ENCODE measurements at places on chromosomes 7 and 10.

DNA sequence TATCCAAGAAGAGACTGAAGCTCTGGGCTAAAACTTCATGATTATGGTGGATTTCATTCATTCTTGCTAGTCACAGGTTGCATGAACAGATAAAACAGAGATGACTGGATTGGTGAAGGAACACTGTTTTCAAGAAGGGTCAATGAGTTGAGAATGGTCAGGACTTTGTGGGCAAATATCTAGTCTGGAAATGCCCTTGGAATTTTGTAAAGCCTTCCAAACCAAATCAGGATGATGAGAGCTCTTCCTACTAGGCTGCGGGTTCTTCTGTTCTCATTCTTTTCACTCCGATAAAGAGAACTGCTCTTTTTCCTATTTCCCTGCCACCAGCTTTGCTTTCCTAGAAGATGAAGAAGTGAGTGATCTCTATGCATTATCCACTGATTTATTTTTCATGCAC, 171.4 kb downstream of the ARID5B start:
- no peak for DNase-seq

GRCh38 chr7:121608785-121609184, 212.7 kb upstream of the FAM3C start:
- no peak for DNase-seq

- no peak for DNase-seq
These were observed 26.1 kb downstream of the CREB3L2 start for GRCh38 chr7:137975768-137976167.

DNA sequence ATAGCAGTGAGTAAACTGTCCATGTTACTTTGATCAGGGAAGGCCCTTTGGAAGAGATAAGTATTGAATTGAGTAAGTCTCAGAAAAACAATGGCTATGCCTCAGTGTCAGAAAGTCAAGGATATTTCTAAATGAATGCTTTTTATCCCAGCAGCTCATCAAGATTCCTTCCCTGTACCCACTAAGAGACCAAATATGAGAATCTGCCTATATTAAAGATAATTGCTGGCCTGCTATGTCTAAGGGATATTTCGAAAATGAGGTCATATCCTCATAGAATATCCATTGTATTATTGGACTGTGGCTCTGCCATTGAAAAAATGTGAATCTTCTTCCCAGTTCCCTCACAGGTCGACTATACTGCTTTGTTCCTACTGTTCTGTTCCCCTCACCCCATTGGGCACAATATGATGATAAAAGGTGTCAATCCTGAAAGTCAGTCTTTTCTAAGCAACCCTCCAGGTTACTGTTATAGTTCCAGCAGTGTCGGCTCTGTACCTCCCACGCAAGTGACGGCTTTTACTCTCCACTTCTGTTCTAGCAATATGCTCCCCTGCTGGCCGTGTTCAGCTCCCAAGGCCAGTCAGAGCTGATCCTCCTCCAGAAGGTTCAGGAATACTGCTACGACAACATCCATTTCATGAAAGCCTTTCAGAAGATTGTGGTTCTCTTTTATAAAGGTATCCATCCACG, 51.7 kb downstream of the BZW2 start:
- DNase-seq, result no peak

GRCh38 chr7:5094641-5095040, 49.0 kb downstream of the RBAK start:
- no peak for DNase-seq

DNA sequence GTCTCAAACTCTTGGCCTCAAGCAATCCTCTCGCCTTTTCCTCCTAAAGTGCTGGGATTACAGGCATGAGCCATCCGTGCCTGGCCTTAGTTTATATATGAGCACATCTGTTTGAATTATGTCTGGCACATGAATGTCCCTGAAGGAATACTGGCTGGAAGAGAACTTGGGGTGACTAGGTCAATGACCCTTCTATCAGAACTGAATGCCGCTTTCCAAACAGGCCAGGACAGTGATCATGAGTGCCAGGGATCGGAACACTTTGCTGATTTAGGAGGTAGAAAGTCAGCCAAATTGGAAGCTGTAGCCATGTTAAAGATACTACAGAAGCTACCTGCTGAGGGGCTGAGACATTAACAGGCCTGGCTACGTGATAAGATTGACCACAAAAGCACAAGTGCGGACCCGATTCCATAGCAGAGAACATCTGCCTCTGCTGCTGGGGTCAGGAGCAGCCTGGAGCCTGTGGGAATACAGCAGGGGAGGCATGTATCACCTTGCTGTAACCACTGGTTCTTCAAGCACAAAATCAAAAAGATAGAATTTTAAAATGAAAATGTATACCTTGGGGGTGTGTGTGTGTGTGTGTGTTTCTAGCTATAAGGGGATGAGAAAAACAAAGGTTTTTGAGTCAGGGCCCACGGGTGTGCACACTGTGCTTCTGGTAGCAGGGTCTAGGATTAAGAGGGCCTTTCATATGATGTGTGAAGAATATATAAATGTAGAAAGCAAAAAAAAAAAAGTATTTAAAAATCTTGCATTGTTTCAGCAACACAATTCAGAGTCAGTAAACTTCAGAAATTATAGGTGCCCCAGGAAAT, 293.7 kb downstream of the BBS9 start:
- DNase-seq, result no peak

- DNase-seq, result no peak
These were observed 57.0 kb downstream of the ZNF277 start for GRCh38 chr7:112263519-112263918.

GRCh38 chr7:137925754-137926153, 76.1 kb downstream of the CREB3L2 start:
- no peak for DNase-seq

GRCh38 chr7:130593033-130593432, 75.5 kb downstream of the COPG2 start:
- no peak for DNase-seq

DNA sequence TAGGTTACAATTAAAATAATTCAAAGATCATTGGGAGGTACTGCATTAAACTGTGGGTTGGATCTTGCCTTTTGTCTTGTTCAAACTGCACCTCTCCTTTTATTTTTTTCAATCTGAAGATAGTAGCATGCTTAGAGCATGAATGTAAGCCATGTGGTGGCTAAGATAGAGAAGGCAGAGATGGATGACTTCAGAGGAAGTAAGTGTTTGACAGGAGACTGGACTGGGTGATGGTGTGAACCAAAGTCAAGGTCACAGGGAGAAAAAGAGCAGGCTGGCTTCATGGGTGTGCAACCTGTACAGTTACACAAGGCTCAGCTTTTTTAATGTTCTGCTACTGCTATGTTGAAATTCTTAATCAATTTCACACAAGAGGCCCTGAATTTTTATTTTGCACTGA, 85.6 kb downstream of the ZEB1 start:
- no peak for DNase-seq

DNA sequence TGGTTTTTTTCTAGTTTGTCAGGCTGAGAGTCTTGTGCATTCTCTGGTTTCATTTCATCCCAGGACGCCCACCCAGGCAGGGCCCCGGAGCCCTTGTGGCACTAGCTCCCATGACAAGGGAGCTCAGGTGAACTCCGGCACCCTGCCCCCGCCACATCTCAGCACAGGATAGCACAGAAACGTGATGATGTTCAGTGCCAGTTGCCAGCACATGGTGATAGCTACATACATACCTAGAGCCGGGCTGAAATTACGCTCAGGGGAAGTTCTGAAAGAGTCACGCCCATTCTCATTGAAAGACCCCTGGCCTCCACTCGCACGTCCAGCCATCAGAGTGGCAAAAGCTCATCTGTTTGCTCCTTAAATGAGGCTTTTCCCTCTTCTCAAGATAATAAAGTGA, 273.7 kb downstream of the PTPRN2 start:
- no peak for DNase-seq

- DNase-seq, result no peak
These were observed 287.6 kb downstream of the SORCS3 start for GRCh38 chr10:104928734-104929133.

- no peak for DNase-seq
These were observed 23.2 kb downstream of the CALCR start for GRCh38 chr7:93551063-93551895.

GRCh38 chr7:117718116-117718835, 155.0 kb downstream of the CTTNBP2 start:
- no peak for DNase-seq

GRCh38 chr7:22651036-22651435, 76.0 kb upstream of the IL6 start:
- DNase-seq, result no peak

DNA sequence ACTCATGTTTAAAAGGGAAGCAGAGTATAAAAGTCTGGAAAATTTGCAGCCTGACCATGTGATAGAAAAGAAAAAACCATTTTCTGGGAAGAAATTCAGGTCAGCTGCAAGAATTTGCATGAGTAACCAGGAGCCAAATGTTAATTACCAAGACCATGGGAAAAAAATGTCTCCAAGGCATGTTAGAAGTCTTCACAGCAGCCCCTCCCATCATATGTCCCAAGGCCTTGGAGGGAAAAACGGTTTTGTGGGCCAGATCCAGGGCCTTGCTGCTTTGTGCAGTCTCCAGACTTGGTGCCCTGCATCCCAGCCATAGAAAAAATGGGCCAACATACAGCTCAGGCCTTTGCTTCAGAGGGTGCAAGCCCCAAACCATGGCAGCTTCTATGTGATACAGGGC, 1019.6 kb upstream of the SORCS1 start:
- DNase-seq, result no peak

DNA sequence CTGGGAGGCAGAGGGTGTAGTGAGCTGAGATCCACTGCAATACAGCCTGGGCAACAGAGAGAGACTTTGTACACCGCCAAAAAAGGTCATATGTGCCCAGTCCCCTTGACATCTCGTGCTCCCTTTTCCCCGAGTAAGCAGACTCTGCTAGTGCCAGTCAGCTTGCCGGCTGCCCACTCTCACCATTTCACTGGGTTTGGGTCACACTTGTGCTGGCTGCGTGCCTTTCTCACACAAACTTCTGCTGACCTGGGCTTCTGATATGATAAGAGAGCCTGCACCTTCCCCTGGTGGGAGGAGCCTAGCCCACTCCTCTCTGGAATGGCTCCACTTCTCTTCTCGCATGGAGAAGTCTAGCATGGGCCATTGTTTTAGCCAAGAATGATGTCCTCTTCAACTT, 53.4 kb downstream of the MPP7 start:
- DNase-seq, result no peak

GRCh38 chr10:132138596-132138995, 48.2 kb upstream of the DPYSL4 start:
- no peak for DNase-seq

GRCh38 chr7:24949884-24950283, 30.1 kb downstream of the OSBPL3 start:
- no peak for DNase-seq

DNA sequence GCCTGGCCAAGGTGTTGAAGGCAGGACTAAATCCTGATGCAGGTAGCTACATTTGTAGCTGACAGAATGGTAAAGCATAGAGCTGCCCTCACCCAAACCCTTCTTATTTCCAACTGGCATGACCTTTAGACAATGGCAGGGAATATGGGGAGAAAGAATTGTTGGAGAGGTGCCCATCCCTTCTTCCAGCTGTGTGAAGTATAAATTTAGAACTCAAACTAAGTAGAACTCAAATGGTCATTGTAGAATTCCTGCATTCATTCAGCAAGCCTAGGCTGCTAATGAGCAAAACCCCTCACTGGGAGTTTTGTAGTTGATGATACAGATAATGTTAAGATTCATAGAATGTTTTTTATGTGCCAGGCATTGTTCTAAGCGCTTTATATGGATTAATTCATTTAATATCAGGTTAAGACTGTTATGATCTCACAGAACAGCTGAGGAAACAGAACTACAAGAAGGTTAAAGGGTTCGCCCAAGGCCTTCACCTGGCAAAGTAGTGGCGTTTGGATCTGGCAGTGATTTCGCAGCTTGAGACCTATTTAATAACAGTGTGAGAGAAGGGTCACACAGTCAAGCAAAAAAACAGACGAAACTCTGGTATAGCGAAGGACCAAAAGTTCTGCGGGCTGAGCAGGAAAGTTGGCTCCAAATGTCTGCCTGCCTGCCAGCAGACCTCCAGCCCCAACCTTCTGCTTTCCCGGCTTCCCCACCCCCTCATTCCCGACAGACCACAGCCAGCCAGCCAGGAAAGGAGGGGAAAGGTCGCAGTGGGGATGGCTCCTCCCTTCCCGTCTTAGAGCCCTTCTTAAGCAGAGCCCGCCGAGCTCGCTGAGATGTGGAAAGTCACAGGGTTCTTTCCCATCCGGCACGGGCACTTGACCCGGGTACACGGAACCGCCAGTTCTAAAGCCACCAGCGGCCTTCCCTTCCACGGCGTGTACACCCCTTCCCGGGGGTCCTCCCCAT, 1.6 kb upstream of the HILPDA start:
- no peak for DNase-seq

- no peak for DNase-seq
These were observed 60.0 kb downstream of the CHN2 start for GRCh38 chr7:29254591-29254990.

DNA sequence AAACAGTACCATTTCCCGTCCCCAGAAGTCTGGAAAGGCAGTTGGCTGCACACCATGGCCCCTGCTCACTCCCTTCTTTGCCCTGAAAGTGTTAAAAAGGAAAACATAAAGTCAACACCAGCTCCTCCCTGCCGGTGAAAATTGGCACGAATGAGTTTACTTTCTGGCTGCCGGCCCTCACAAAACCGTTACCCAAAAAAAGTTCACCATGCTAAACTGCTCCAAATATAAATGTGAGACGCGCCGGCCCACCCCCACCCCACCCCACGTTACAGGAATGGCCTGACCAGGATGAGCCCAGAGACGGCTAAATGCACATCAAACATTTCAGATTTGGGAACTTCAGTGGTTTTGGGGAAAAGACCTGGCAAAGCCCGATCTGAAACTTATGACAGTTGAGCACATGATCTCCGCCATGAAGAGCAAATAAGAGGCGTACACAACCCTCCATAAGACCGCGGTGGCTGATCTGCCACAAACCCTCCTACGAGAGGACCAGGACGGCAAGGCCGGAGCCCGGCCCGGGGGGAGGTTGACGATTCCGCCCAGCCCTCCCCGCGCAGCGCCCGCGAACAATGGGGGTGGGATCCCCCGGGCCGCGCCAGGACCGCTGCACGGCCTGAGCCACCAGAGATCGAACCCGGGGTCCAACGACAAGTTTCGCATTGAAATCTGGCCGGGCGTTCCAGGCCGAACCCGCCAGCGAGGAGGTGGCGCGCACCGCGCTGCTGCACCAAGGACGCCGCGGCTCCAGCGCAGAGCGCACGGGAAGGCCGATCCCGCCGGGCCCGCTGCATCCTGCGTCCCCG, 952 bp downstream of the DIP2C start:
- DNase-seq, result no peak

GRCh38 chr10:118839348-118839747, 84.6 kb upstream of the CACUL1 start:
- DNase-seq, result no peak

DNA sequence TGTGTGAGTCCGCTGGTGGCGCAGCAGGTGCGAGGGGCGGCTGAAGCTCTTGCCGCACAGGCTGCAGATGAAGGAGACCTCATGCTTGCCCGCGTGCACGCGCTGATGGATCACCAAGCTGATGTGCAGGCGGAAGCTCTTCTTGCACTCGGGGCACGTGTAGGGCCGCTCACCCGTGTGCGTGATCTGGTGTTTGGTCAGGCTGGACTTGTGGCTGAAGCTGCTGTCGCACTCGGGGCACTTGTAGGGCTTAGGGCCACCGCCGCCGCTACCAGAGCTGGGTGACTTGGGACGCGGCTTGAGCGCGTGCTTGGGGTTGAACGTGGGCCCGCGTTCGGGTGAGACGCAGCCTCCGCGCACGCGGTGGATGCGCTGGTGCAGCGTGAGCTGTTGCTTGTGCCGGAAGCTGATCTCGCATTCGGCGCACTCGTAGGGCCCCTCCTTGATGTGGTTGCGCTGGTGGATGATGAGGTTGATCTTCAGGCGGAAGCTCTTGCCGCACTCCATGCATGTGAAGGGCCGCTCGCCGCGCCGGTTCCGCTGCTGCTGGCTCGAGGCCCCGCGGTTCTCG, 28.7 kb downstream of the ZNF777 start:
- no peak for DNase-seq

- no peak for DNase-seq
These were observed 134.1 kb downstream of the FZD1 start for GRCh38 chr7:91398341-91398740.
